KG1 (cell line): ENCODE measurements at places on chromosomes 16 and 17.
A peak's percentile ranks its signal among the peaks of the same experiment; 100 is the strongest.

DNA sequence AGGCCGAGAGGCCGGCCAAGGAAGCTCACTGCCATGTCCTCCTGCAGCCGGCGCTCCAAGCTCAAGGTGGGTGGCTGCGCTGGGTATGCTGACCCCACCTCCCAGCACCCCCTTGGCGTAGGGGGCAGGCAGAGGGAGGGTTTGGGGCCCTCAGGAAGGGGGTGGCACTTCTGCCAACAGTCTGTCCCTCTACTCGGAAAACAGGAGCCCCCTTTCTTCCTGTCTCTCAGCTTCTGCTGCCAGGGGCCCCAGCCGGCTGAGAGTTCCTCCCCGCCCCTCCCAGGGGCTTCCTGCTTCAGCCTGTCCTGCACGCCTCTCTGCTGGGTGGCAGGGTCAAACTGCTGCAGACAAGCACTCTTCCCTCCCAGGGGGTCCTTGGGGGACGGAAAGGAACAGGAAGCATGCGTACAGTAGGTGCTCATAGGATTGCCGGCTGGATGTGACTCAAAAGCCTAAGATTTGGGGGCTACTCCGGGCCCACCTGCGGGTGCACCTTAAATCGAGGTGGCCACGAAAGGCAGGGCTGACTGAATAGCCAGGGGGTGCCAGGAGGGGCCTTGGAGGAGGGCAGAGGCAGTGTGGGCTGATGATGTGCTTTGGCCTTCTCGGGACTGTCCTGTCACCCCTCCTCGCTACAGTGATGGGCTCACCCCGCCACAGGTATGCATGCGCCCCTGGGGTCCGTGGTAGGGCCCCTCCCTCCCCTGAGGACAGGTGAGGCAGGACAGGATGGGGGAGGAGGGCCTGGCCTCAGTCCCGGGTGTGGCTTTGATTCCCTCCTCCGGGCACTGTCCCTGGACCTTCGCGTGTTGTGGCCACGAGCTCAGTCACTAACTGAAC is 4.0 kb downstream of the CBX2 start:
- DNase-seq: no peak

DNA sequence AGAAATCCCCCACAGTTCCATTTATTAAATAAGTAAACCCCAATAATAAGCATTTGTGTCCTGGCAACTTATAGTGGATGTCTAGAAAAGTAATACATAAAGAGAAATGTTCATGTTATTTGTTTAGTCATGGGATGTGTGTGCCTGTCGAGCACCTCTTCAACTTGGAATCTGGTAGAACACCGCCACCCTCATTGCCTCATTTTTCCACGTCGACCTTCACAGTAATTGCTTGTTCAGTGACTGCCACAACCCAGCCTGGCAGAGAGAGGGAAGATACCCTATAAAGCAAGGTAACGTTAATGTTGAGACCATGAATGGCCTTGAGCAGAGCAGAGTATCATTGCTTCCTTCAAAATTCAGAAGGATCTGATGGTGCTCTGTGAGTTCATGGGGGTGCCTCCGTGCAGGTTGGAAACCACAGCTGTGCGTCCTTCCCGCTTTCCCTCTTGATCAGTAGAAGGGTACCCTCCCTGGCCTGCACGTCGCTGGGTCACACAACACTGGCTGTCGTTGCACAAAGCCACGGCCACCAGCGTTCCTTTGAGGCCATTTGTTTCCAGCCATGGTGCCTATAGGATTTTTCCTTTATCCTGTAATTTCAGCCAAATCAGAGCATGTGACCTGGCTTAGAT is 3.7 kb upstream of the DNASE1 start:
- no peak for DNase-seq

DNA sequence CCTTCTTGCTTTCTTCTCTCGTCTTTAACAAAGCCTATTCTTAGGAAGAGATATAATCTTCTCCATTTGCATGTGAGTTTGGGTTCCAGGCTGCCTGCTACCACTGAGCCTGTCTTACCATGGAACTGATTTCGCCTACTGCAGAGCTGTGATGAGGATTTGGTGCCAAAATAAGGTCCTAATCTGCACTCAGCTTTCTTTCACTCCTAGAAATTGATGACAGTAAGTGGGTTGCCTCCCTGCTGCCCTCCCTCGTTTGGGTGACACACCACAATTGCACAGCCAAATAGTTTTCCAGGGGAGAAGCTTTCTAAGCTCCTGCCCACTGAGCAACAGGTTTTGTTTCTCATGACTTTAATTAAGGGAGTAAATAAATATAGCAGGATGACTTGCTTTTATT is 25.1 kb upstream of the ASIC2 start:
- DNase-seq: no peak

- no peak for DNase-seq
Measured at GRCh38 chr16:83652943-83653342, 154.8 kb upstream of the HSBP1 start.

DNA sequence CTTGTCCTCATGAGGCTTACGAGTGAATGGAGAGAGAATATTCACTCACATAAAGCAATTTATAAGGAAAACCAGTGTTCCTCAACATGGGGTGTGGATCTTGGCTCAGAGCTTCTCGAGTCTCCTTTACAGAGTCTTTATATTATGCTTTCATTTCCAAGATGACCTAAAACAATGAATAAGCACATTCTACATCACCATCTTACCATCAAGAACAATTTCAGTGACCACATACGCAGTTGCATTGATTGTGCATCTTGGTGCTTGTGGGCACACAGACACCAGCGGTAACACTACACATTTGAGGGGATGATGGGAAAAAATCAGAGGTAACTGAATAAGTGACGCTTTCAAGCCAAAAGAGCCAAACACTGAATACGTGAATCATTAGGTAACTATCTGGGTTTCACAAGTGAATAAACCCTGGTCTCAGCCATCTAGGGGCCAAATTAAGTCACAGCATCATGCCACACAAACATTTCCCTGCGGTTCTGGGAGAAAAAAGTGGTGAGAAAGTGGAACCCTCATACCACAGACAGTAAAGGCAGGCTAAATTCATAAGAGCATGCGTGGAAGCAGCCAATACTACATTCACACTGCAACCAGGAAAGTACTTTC is 9.4 kb downstream of the CWC25 start:
- DNase-seq: no peak

GRCh38 chr17:15931394-15931793 is 13.5 kb upstream of the ADORA2B start:
- no peak for DNase-seq

GRCh38 chr17:3594051-3594800 is 15.0 kb downstream of the TRPV1 start:
- no peak for DNase-seq

GRCh38 chr17:36609498-36609862 is 8.1 kb downstream of the MRM1 start:
- no peak for DNase-seq

GRCh38 chr17:58865301-58865700 is 109.6 kb downstream of the PPM1E start:
- no peak for DNase-seq

GRCh38 chr17:36532435-36532975 is 2.2 kb downstream of the MYO19 start:
- DNase-seq: no peak

DNA sequence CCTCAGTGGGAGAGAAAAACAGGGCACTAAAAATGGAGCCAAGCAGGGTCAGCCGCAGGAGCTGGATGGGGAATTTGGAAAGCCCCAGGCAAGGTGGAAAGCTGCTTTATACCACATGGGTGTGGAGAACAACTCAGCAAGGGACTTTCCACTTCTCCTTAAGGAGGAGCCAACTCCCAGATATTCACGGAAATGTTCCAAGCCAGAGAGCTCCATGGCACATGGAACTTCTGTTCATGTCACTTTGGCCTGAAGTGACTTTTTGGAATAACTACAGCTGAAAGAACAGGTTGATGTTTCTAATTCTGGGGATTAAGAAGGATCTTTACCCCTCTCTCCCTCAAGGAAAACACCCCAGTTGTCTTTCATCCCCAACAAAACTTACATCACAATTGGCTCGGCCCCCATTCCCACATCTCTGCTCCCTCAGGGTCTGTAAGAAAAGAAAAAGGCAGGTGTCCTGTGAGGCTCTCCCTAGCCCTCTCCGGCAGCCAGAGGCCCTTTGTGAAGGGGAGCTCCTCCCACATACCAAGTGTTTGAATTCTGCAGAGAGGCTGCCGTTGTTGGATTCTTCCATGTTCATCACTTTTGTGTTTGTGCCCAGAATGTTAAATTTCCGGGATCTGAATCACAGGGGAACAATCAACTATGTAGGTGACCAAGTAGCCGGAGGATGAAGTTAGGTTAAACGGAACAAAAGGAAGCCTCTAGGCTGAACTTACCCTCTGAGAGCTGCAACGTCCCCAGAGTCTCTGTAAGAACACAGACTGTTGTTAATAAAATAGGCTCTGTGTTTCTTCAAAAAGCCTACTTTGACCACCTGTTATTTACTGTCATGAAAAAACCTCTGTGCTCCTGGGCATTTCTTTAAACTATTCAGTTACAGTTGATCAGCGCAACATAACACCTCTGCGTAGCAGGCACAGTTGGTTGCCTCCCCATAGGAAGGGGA is 41.0 kb downstream of the STAT5A start:
- no peak for DNase-seq

DNA sequence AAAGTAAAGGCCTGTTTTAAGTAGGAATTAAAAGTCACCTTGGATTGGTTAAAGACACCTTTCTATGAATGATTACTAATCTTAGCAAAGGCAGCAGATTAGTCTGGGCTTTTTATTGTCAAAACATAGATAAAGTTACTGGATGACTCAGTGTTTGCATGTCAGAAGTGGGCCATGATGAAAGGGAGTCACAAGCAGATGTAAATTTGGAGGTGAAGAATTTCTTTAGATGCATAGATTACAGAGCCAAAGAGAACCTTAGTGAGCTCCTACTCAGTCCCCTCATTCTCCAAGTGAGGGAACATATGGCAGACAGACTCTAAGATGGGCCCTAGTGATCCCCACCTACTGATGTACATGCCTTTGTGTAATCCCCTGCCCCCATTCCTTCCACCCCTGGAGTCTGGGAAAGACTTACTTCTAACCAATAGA is 124.5 kb downstream of the HS3ST3A1 start:
- no peak for DNase-seq

GRCh38 chr17:1861391-1862010 is 31.7 kb downstream of the RPA1 start:
- DNase-seq: no peak

DNA sequence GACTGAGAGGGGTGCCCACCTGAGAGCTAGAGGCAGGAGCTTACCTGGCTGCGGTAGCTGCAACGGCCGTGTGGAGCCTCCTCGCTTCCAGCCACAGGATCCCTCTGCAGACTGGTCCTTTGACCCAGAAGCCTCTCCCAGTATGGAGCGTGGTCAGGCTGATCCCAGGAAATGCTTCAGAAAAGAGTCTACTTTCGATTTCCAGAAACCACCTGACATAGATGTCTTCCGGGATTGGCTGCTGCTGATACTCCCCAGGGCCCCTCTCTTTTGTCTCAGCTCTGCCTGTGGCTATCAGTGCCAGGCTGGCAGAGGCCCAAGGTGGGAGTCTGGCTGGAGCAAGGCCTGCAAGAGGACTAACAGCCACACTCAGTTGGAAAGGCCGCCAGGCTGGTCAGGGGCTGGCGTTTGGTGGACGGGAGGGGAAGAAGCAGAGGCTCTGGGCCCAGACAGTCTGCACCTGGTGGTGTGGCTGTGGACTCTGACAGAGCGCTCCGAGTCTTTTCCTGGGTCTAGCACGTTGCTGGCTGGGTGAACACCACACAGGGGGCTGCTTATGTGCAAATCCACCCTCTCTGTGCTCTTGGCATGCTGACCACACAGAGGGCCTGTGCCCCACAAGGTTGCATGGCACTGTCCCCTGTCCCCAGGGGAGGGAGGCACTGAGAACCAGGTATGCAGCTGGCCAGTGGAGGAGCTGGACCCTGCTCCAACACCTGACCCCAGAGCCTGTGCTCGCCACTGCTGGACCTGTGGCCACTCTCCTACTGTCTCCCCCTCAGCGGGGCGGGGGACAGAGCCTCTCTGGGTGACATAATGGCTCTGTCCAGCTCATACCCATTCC is at the start of gene LGALS3BP:
Gene LGALS3BP, minus strand, starts transcription at position 144 of the 844 bp plus-strand sequence. CDS start 2,732 bp downstream, outside the sequence.
- DNase-seq: no peak

DNA sequence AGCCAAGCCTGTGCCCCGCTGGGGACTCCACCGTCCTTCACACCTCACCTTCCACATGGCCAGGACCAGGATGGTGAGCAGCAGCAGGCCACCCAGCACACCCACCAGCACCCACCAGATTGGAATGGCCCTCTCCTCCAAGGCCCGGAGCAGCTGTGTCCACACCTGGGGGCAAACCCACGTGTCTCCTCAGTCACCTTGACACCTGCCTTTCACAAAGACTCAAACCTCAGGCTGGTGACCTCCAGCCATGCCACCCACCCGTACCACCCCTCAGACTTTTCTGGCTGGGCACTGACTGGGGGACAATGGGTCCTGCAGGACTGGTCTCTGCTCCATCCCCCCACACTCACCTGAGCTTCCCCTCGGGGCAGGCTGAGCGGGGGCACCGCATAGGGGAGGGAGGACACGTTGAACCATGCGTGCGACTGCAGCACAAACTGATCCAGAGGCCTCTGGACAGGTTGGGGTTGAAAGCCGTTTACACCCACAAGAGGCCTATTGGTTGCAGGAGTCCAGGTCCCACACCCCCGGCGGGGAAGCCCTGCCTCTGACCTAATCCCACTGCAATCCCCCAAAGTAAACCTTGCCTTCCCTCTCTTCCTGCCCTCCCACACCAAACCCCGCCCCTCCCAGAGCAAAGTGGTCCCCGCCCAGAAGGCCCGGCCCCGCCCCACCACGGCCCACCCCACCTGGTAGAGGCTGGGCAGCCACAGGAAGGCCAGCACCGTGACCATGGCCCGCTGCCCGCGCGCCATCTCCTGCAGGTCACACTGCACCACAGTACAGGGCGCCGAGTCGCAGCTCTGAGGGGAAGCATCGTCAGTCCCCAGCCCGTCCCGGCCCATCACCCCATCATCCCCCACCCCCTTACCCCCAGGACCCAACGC is 10.9 kb upstream of the FAM171A2 start:
- no peak for DNase-seq

GRCh38 chr17:14672830-14673229 is 371.9 kb downstream of the HS3ST3B1 start:
- no peak for DNase-seq

DNA sequence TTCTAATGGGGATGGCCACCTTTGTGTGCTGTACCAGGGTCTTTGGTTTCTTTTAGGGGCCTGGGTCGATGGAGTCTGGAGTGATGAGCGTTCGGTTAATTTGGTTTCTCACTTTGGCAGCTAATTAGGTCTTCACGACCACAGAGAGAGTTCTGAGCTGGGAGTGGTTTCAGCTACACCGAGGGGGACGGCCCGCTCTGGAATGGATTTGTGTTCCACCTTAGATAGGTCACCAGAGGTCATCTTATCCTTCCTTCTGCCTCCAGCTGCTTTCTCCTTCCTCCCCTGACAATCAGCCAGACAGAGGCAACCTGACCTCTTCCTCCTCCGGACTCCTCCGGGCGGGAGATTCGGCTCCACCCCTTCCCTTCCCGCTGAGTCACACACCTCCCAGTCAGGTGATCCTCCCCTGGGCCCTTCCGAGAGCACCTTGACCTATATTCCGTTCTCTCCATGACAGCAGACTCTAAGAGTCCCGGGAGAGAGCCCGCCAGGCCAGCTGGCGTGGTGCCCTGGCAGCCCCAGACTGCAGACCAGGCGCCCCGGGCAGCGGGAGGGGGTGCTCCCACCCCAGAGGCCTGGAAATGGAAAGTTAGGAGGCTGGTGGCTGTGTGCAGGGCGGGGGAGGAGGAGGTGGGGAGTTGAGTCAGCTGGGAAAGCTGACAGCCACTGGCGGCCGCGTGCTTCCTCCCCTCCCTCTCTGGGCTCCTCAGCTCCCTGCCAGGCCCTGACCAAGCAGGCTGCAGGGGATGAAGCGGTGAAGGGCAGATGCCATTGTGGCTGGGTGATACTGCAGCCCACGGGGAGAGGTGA is 44.7 kb downstream of the CHD9 start:
- peak; percentile 67 for DNase-seq

GRCh38 chr17:2158396-2158780 is 103.5 kb downstream of the HIC1 start:
- DNase-seq: no peak

- no peak for DNase-seq
Measured at GRCh38 chr17:33239702-33240101, 53.4 kb downstream of the ASIC2 start.
